Progenitor cell of endocrine pancreas (in vitro differentiated cells): ENCODE measurements at places on chromosomes 5 and 9.

GRCh38 chr5:13932561-13932960 lies 11.9 kb downstream of the DNAH5 start:
- DNase-seq: no peak

DNA sequence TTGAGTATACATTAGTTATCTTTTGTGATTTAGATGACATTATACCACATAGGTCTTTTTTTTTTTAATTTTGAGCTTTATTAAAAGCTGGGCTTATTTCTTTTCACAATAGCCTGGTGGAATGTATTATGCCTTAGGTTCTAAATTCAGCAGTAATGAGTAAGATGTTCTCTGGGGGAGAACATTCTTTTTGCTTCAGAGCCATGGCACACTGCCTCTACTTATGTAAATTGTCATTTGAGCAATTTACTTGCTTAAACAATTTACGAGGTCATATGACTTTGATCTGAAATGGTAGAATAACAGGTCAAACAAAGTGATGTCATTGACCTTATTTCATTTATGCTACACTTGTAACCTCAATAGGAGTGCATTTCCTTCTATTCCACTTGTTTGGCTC lies 154.2 kb downstream of the FOCAD start:
- no peak for DNase-seq

DNA sequence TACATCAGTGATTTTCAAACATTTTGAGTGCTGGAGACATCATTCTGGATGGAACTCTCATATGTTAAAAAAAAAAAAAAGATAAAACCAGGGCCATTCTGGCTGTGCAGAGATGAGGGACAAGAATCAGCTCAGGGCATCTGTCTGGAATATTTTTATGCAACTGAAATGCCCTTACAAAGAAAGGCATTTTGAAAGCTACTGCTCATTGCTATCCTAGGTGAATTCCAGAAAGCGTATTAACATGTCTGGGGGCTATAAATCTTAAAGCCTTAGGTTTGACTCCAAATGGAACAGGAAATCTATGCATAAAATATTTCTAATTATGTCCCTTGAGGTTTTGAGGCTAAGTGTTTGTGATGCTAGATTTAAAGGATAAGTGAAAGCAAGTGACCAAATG lies 14.9 kb upstream of the PCSK1 start:
- no peak for DNase-seq

DNA sequence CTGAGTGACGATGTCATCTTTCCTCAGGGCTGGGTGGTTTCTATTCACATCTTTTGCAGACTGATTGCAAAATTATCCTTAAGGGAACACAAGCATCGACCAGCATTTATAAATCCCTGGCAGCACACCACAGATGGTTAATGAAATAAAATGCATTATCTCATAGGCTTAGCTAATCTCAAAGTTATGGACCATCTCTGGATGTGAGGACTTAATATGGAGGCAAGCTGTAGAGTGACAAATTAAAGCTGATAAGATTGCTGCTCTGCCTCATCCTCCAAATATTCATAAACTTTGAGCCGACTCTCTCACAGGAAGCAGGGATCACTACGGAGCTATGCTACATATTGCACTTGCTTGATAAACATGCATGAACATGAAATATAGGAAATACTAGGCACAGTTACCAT lies 663.2 kb upstream of the RGMB start:
- no peak for DNase-seq

DNA sequence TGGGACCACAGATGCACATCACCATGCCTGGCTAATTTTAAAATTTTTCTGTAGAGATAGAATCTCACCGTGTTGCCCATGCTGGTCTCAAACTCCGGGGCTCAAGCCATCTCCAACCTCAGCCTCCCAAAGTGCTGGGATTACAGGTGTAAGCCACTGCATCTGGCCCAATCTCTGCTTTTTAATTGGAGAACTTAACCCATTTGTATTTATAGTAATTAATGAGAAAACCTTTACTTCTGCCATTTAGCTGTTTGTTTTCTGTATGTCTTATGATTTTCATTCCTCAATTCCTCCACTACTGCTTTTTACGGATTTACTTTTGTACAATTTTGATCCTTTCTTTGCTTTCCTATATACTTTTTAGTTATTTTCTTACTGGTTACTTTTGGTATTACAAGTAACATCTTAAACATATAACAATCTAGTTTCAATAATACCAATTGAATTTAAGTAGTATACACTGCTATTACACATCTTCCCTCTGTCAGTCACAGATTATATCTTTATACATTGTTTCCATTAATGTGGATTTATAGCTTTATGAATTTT lies 26.1 kb downstream of the RALGDS start:
- DNase-seq: no peak

DNA sequence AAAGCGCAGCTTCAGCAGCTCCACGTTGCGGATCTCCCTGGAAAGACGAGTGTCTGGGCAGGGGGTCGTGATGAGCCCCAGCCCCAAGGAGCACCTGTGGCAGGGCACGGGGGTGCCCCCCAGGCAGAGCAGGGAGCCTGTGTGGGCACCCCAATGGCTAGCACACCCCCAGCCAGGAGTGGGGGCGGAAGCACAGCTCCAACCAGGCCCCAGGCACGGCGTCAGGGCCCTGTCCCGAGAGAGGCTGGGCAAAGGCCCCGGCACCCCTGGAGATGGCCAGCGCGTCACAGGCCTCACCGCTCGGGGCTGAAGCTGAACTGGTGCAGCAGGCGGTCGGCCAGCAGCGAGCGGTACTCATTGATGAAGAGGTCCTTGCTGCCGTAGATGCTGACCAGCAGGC lies 7.9 kb downstream of the ANAPC2 start:
- DNase-seq: no peak

DNA sequence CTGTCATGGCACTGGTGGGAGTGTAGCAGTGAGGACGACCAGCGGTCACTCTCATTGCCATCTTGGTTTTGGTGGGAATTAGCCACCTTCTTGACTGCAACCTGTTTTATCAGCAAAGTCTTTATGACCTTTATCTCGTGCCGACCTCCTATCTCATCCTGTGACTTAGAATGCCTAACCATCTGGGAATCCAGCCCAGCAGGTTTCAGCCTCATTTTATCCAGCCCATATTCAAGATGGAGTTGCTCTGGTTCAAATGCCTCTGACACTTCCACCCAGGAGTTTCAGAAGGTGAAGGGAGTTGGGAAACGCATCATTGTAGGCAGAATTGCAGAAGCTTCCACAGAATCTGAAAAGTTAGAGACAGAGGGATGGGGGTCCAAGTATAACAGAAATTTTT lies 35.4 kb downstream of the SHC3 start:
- no peak for DNase-seq

- no peak for DNase-seq
Observed at GRCh38 chr9:104872656-104873488, 55.1 kb downstream of the ABCA1 start.

DNA sequence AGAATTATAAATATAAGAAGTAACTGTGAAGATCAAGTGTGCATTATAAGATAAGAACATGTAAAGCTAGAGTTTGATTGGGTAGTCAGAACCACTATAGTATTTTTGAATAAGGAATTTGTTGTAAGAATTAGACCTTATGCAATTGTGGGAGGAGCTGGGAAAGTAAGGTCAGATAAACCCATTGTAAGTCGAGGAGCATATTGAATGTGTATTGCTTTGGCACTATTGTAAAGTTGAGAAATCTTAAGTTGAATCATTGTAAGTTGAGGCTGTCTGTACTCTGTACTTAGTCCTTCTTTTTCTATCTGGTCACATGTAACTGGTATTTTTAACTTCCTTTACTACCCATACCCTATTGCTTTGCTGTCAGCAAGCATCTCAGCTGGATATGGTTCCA lies 158.7 kb downstream of the CCDC171 start:
- DNase-seq: no peak
